ENCODE measurements at places on chromosomes 11 and 22.

DNA sequence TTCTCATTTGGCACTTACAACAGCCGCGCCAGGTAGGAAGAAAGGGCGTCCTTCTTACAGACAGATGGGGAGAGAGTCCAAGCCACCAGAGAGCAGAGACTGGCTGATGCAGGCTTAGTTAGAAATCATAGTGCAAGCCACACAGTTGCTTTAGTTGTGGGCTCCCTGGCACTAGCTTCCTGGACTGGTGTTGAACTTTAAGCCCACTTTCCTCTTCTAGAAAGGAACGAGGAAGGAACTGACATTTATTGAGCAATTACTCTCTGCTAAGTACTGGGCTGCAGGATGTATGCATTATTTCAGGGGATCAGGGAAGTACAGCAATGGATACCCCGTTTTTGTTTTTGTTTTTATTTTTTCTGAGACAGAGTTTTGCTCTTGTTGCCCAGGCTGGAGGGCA is 3.0 kb downstream of the BACE1 start:
- peak; percentile 14 for DNase-seq

GRCh38 chr11:39806652-39807051 is 1652.8 kb downstream of the LRRC4C start:
- DNase-seq = no peak

- no peak for DNase-seq
Observed at GRCh38 chr22:49116486-49117120, 711.1 kb downstream of the BRD1 start.

GRCh38 chr11:117828611-117829368 is 4.2 kb upstream of the FXYD2 start:
- peak; percentile 84 for DNase-seq

GRCh38 chr11:105108247-105108646 is 31.3 kb downstream of the CARD18 start:
- no peak for DNase-seq

- DNase-seq = no peak
Observed at GRCh38 chr11:13206086-13206640, 71.4 kb upstream of the BMAL1 start.

GRCh38 chr11:104588970-104589369 is 309.3 kb downstream of the CASP12 start:
- DNase-seq = no peak

Measured in spleen (tissue), 13 donors.